ENCODE measurements at places on chromosomes 12 and 14.

DNA sequence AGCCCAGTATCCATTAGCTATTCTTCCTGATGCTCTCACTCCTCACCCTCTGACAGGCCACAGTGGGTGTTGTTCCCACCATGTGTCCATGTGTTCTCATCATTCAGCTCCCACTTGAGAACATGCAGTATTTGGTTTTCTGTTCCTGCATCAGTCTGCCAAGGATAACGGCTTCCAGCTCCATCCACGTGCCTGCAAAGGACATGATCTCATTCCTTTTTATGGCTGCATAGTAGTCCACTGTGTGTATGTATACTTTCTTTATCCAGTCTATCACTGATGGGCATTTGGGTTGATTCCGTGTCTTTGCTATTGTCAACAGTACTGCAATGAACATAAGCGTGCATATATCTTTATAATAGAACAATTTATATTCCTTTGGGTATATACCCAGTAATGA lies 8.9 kb downstream of the ATG2B start:
- no peak for DNase-seq

- DNase-seq, result no peak
These were observed 3.0 kb downstream of the FOS start for GRCh38 chr14:75281654-75282019.

GRCh38 chr12:107165581-107165980 lies 72.2 kb upstream of the CRY1 start:
- no peak for DNase-seq

GRCh38 chr14:35401422-35402265 lies 2.9 kb downstream of the NFKBIA start:
- no peak for DNase-seq

GRCh38 chr14:32495435-32495734 lies 166.3 kb downstream of the AKAP6 start:
- DNase-seq, result no peak

GRCh38 chr12:125121106-125121505 lies 55.9 kb downstream of the AACS start:
- no peak for DNase-seq

GRCh38 chr12:114172135-114172534 lies 206.0 kb upstream of the RBM19 start:
- DNase-seq, result no peak

DNA sequence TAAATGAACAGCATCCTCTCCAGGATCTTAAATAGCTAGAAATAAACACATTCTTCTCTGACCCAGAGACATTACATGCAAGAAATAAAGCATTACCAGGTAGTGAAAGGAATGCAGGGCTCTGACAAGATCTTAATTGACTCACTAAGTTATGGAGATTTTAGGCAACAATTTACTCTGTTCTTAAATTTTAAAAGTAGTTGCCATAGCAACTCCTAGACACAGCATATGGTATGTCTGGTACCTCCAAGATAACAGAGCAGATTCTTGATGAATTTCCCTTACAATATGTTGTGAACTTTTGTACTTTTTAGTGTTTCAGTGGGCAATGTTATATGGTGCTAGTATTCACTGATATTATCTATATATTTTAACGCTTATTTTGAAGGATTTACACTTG lies 76.7 kb upstream of the G2E3 start:
- no peak for DNase-seq

DNA sequence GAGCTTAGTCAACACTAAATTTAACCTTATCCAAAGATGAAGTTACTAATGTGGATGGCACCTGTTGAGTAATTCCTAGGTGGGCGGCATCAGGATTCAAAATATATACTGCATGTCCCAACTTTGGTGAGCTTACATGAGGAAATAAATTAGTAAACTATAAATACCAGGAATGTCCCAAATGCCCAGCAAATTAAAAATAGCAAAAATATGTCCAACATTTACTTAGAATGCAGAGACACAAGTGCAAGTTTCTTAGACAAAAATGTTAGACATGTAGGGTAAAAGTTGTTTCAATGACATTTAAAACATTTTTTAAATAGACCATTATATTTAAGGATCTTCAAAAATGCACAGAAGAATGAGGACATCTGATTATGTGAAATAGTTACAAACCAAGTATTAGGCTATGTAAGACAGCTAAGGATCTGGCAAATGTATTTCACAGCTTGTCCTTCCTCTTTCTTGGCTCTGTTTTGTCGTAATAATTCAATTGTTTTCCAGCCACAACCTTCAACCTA lies 115.9 kb downstream of the NAV3 start:
- no peak for DNase-seq

DNA sequence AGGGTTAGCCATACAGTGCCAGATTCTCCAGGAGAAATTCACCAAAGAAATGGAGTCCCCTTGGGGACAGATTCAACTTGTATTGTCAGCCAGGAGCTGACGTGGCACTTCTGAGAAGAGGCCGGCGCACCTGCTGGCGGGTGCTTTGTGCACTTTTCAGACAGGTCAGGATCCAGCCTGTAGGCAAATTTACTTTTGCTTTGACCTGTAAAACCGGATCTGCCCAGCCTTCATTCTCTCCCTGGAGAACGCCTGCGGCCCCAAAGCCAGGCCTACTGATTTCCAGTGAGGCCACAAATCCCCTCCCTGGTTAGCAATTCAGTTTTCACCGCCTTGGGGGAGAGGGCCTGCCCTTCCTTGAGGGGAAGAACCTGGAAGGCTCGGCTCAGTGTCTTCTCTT lies 17.4 kb downstream of the P2RX4 start:
- DNase-seq, result no peak

Measured in OCI-M1 (cell line).